ENCODE measurements at places on chromosomes 13 and 19. TPM values are rescaled to one million over a fixed set of nuclear protein-coding genes. Genes with fewer than 3 reads are reported as not detected.
A peak's percentile ranks its signal among the peaks of the same experiment; 100 is the strongest.

The FPR3 gene
- not detected for total RNA-seq

The FFAR3 gene
- total RNA-seq: not detected

The IGSF23 gene
- not detected for total RNA-seq

DNA sequence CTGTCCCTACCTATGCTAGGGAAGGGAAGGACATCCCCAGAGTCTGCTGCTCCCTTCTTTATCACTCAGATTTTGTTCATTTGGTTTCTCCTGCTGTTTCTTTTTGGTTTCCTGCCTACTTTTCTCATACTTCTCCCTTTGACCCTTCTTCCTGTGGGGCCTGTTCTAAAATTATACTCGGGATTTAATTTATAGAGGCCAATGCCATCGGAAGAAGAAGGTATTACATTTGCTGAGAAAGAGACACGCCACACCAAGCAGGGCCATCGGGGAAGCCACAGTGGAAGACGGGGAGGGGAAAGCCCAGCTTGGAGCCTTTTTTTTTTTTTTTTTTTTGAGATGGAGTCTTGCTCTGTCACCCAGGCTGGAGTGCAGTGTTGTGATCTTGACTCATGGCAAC is 46.8 kb upstream of the FARP1 start:
- DNase-seq: no peak
- H3K27ac ChIP-seq: no peak overlapping the region
- no peak overlapping the region for H3K4me3 ChIP-seq
- no peaks in the 10 kb centered on the region for H3K36me3 ChIP-seq
- peaks cover 2% of the 10 kb centered on the region for H3K27me3 ChIP-seq

- peaks cover 3% of the 10 kb centered on the region for H3K36me3 ChIP-seq
- H3K27me3 ChIP-seq: no peaks in the 10 kb centered on the region
- H3K4me3 ChIP-seq: peak overlapping the region; percentile 89
Measured at GRCh38 chr19:18520848-18521691, 800 bp downstream of the ELL start.

GRCh38 chr13:48629277-48629676 is 24.5 kb upstream of the CYSLTR2 start:
- H3K27ac ChIP-seq: no peak overlapping the region
- no peak for DNase-seq
- H3K27me3 ChIP-seq: no peaks in the 10 kb centered on the region
- no peak overlapping the region for H3K4me3 ChIP-seq

GRCh38 chr19:49766930-49767299 is at the start of gene AP2A1:
TSS of gene AP2A1 (plus strand) at chr19:49767001. CDS start at chr19:49767134, 133 bp downstream.
- no peaks in the 10 kb centered on the region for H3K27me3 ChIP-seq
- no peak for DNase-seq
- peaks cover 45% of the 10 kb centered on the region for H3K4me1 ChIP-seq
- peak within 1 kb of the TSS; percentile 97 for H3K4me3 ChIP-seq
- peak within 1 kb of the TSS; percentile 96 for H3K27ac ChIP-seq

- no peaks in the 10 kb centered on the region for H3K36me3 ChIP-seq
- H3K4me1 ChIP-seq: peaks cover 3% of the 10 kb centered on the region
- H3K27ac ChIP-seq: no peak overlapping the region
- no peak overlapping the region for H3K4me3 ChIP-seq
- H3K27me3 ChIP-seq: peaks cover 3% of the 10 kb centered on the region
Measured at GRCh38 chr13:99868767-99869166, 102.8 kb downstream of the ZIC5 start.

DNA sequence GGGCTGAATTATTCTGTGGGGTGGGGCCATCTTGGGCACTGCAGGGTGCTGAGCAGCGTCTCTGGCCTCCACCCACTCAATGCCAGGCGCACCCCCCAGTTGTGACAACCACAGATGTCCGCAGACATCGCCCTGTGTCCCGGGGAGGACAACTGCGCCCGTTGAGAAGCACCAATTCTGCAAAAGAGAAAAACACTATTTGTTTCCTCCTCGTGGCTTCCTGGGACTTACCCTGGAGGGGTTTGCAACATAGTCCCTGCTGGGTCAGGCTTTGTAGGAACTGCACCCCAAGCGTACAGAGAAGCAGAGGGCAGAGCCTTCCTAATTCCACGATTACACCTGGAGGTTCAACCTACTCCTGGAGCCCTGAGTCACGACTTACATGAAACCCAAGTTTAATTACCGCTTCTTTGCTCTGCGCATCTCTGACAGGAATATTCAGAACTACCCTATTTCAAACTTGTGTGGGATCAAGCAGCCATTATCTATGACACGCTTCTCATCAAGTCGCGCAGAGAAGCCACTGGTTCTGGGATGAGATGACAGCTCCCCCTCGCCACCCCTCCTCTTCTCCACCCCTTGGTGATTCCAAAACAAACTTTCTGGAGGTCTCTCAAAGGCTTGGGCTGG is 11.1 kb upstream of the SLC39A3 start:
- no peak for DNase-seq
- peaks cover 5% of the 10 kb centered on the region for H3K36me3 ChIP-seq
- no peaks in the 10 kb centered on the region for H3K4me1 ChIP-seq

GRCh38 chr19:35822579-35822978 is 9.9 kb upstream of the PRODH2 start:
- H3K27me3 ChIP-seq: peaks cover 4% of the 10 kb centered on the region
- H3K4me3 ChIP-seq: no peak overlapping the region
- no peak for DNase-seq
- no peaks in the 10 kb centered on the region for H3K36me3 ChIP-seq

- H3K4me3 ChIP-seq: no peak overlapping the region
- H3K4me1 ChIP-seq: no peaks in the 10 kb centered on the region
- DNase-seq: no peak
- H3K36me3 ChIP-seq: peaks cover 36% of the 10 kb centered on the region
- H3K27me3 ChIP-seq: no peaks in the 10 kb centered on the region
- no peak overlapping the region for H3K27ac ChIP-seq
Measured at GRCh38 chr19:10998045-10998533, 37.3 kb downstream of the SMARCA4 start.

DNA sequence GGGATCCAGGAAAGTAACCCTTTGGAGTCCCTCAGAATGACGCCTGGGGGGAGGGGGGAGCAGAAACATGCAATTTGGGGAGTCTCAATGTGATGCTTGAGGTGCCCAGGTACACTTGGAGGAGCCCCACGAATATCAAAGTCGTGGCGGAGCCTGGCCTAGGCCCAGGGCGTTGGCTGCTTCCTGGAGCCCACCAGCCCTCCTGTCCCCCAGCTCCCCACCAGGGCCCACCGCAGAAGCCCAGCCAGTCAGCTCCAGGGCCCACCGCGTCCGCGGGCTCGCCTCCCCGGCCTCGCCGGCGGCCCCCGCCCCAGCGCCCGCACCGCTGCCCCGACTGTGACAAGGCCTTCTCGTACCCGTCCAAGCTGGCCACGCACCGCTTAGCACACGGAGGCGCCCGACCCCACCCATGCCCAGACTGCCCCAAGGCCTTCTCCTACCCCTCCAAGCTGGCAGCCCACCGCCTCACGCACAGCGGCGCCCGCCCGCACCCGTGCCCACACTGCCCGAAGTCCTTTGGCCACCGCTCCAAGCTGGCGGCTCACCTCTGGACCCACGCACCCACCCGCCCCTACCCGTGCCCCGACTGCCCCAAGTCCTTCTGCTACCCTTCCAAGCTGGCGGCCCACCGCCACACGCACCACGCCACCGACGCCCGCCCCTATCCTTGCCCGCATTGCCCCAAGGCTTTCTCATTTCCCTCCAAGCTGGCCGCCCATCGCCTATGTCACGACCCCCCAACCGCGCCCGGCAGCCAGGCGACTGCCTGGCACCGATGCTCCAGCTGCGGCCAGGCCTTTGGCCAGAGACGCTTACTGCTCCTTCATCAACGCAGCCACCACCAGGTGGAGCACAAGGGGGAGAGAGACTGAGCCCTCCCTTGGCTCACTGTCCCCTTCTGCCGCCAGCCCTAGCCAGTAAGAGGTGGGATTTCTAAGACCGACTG is 2.1 kb downstream of the ZNF575 start:
- peak; percentile 30 for DNase-seq
- H3K27me3 ChIP-seq: no peaks in the 10 kb centered on the region
- peaks cover 23% of the 10 kb centered on the region for H3K4me1 ChIP-seq
- no peak overlapping the region for H3K4me3 ChIP-seq
- H3K36me3 ChIP-seq: peaks cover 30% of the 10 kb centered on the region
